ENCODE measurements at places on chromosomes 3 and 15. TPM values are rescaled to one million over a fixed set of nuclear protein-coding genes. Genes with fewer than 3 reads are reported as not detected.

Gene TMEM207
- total RNA-seq, result not detected

Gene WDR53
- 11.5 TPM for total RNA-seq

Gene CXCR6
- total RNA-seq, result not detected

Gene LRRIQ4
- 0.15 TPM for total RNA-seq

DNA sequence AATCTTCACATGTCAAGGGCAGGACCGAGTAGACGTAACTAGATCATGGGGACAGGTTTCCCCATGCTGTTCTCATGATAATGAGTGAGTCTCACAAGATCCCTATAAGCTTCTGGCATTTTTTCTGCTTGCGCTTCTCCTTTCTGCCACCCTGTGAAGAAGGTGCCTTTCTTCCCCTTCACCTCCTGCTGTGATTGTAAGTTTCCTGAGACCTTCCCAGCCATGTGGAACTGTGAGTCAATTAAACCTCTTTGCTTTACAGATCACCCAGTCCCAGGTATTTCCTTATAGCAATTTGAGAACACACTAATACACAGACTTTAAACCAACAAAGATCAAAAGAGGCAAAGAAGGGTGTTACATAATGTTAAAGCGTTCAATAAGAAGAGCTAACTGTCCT is 156.6 kb upstream of the UBE2E2 start:
- no peak for DNase-seq

GRCh38 chr15:45794712-45795439 is 160.0 kb downstream of the SQOR start:
- DNase-seq, result no peak

DNA sequence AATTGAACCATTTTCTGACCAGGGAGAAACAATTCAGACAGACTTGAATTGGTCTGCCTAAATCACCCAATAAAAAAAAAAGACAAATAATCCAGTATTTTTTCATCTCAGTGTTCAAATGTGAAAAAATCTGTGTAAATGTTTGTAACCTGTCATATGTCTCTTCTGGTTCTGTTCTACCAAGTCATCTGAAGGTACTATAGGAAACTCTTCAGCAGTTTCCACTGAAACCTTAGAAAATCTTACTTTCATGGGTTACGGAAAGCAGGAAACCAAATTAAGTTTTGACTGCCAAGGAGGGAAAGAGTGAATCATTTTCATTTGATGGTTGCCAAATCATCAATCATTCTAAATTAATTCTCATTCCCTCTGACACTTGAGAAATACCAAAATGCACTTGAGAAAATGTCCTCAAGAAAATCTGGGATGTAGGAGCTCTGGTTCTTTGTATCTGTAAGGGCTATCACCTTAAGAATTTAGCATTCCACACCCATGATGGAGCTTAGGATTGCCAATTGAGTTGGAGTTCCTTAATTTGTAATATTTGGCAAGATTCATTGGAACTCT is 278.2 kb upstream of the KCNH8 start:
- no peak for DNase-seq

DNA sequence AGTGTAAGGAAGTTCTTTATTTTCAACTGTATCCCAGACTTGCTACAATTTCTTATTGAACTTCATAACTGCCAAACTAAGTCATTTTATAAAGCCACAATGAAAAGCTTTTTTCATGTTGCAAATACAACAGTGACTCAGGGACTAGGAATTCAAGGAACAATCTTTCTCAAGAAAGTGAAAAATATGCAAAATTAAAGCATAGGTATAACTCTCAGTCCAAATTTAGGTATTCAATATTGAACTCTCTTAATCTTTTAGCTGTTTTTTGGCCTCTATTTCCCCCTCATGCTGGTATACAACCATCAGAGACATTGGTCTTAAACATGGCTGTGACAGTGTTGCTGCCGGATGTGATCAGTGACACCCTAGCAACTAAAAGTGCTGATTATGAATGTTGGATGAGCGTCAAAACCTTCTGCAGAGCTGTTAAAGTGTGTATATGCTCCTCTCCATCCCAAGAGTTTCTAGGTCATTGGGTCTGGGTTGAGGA is 476.9 kb downstream of the ZNF385D start:
- DNase-seq, result no peak

GRCh38 chr3:81702126-81702525 is 59.3 kb downstream of the GBE1 start:
- no peak for DNase-seq

GRCh38 chr3:66803721-66804695 is 194.1 kb upstream of the KBTBD8 start:
- DNase-seq, result no peak

DNA sequence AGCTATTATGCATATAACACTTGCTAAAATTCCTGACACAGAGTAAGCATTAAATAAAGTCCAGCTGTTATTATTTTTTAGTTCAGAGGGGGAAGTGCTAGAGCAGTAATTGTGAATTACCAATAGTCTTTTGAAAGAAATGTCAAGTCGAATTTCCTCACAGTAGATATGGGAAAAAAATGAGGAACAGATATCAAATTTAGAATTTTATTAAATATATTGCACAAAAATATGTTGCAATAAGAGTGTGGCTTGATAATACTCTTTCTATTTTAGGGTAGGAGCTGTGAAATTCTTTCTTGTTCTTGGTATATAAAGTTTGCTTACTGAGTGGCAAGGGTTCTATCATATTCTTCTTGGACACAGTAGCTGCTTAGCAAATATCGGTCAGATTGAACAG is 181.3 kb downstream of the NFKBIZ start:
- DNase-seq, result no peak

All from GM12878 (cell line).